Skin of body (tissue), 3 donors: ENCODE measurements at places on chromosomes 12 and 14. TPM values are rescaled to one million over a fixed set of nuclear protein-coding genes. Genes with fewer than 3 reads are reported as not detected.
A peak's percentile ranks its signal among the peaks of the same experiment; 100 is the strongest.

ACOT4 gene
- 1.2 TPM for total RNA-seq

LRRC10 gene
- total RNA-seq = 0.10 TPM

RASSF3 gene
- 14.4 TPM for total RNA-seq

KLRD1 gene
- total RNA-seq = 0.79 TPM

CSRP2 gene
- 13.3 TPM for total RNA-seq

ADAM21 gene
- total RNA-seq = 0.10 TPM

SERPINA6 gene
- total RNA-seq = not detected

- DNase-seq = no peak
Measured at GRCh38 chr14:77507762-77508161, 9.1 kb upstream of the ISM2 start.

- no peak for DNase-seq
Measured at GRCh38 chr14:53020193-53020932, 69.5 kb upstream of the FERMT2 start.

GRCh38 chr14:22370084-22370847 is 218.8 kb downstream of the DAD1 start:
- DNase-seq = no peak

- DNase-seq = no peak
Measured at GRCh38 chr12:127687181-127687580, 579.8 kb upstream of the TMEM132C start.

DNA sequence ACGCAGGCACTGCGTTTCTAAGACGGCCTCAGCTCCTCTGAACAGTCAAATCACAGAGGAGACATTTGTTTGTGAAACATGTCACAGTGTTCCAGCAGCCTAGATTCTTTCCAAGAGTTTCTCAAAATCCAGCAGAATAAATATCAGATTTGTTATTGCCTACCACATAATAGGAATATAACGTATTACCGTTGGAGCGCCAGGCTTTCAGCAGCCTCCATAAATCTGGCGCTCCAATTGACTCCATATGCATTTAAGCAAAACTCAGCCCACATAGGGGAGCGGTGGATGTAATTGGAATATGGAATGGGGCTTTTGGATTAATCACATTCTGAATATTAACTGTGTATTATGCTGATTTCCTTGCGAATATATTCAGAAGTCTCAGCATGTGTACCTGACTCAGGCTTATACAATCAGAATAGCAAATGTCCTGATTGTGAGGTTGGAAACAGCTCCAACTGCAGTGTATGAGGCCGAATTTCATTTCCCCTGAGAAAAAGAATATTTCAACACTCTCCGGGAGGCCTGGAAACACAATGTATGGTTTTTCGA is 174.0 kb downstream of the ASCL4 start:
- DNase-seq = peak; percentile 98

DNA sequence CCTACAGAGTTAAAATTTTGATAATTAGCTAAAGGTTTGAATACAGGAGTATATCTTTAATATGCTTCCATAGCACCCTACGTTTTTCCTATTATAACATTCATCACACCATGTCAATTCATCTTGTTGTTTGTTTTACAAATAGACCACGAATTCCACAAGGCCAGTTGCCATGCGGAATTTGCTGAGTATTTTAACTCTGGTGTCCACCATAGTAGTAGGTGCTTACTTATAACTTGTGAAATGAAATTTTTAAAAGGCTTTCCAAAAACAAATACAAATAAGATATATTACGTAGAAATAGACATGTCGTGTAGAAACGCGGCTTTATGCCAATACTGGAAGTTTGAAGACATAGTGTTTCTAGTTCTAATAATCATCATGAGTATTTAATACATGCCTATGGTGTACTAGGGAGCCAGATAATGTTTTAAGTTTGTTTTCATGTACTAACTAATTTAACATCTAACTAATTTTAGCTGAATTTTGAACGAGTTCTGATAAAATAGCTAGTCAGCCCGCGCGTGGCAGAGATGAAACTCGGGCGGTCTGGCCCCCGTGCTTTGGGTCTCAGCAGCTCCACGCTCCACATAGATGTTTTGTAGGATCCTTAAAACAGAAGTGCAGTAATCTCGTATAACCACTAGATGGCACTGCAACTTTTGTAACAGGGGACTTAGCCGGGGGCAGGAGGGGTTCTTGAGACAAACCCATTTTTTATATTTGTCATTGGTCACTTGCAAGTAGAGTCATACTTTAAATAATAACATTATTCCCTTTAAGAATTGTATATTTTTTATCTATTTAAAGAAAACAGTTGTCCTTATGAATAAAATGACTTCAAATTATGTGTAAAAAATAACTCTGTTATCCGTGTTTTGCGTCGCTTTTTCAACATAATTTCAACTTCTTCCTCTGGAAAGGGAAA is 10.2 kb downstream of the CD69 start:
- peak; percentile 51 for DNase-seq

DNA sequence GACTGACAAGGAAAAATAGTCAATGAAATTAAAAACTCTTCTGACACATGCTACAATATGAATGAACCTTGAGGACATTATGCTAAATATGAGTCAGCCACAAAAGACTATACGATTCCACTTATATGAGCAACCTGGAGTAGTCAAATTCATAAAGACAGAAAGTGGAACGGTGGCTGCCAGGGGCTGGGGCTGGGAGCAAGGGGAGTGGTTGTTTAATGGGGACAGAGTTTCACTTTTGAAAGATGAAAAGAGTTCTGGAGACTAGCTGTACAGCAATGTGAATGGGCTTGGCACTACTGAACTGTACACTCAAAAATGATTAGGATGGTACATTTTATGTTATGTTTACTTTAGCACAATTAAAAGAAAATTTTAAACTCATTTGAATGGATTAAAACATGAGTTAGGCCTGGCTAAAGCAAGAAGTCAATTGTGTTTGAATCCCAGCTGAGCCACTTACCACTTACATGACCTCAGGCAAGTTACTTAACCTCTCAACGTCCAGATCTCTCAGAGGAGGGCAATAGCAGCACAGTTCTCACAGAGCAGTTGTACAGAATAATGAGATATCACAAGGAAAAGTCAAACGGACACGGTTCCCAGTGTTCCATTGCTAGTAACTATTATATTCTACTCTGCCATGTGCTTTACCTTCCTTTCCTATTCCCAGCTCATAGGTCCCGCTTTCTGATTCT is 102.5 kb downstream of the SPTSSA start:
- DNase-seq = no peak

DNA sequence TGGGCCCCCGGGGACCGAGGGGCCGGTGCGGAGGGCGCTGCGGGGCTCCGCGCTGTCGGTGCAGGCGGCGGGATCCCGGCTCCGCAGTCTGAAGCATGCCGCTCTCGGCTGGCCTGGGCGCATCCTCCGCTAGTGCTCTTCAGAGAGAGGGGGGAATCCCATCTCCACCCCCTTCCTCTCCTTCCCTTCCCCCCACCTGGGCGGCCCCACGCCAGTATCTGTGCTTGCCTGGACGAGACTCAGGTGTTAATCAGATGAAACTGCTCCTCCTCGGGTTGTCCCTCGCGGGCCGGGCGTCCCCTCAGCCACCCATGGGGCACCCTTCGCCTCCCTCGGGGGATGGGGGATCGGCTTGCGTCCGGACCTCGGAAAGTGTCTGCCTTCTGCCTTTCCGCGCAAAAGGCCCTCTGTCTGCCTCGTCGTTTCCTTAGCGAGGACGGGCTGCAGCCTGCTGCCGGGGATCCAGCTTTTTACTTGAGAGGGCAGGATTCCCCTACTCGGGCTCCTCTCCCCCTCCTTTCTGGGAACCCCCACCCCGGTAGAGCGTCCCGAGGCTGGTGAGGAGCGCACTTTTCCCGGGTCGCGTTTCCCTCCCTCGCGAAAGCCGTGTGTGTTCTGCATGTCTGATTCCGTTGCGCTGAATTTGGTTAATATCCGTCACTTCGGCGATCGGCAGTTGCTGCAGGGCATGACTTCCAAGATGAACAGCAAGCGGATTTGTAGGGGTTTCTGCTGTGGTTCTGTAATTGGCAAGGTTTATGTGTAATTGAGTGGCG is 1.1 kb downstream of the GPHN start:
- DNase-seq = peak; percentile 42

DNA sequence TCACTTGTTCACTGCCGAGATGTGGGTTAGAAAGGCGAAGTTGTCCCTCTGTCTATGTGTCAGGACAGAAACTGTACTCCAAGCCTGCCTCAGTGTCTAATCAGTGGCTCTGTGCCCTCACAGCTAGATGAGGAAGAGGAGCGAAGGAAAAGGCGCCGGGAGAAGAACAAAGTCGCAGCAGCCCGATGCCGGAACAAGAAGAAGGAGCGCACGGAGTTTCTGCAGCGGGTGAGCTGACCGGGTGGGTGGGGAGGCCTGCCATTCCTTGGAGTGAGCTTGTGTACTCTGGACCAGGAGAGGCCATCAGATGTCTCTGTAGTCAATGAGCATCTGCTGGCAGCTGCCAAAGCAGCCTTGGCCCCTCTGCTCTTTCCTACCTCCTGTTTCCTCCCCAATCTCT is 33.5 kb downstream of the JDP2 start:
- no peak for DNase-seq

DNA sequence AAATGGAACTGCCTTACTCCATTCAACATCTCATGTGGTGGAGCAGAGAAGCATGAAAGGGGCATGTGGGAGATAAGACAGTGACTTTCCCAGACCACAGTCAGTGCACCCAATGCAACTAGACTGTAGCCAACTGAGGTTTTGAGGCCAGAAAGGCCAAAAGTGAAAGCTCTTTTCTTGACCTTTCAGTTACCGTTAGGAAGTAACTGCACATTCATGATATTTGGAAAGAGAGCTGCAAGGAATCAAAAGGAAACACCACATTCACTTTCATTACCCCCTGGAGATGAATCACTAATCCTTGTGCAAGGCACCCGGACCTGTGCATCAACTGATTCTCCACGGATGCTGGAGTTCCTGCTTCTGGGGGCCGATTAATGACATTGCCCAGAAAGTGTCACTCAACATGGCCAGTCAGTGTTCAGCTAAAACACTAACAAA is 72.9 kb upstream of the ELK3 start:
- no peak for DNase-seq

DNA sequence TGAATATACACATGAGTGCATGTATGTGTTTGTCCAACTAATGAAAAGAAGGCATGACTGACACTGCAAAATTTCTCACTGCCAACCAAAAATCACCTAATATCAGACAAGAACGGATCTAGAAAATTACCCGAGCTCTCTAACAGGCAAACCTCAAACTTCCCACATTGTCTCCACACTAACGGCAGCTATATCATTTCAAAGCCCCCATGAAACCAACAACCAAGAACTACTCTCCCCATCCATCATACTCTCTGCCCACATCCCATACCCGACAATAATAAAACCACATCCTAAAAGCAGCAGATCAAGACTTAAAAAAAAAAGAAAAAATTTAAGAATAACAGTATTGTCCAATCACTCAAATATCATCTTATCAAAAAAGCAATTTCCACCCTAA is 227.1 kb downstream of the CEP128 start:
- no peak for DNase-seq

DNA sequence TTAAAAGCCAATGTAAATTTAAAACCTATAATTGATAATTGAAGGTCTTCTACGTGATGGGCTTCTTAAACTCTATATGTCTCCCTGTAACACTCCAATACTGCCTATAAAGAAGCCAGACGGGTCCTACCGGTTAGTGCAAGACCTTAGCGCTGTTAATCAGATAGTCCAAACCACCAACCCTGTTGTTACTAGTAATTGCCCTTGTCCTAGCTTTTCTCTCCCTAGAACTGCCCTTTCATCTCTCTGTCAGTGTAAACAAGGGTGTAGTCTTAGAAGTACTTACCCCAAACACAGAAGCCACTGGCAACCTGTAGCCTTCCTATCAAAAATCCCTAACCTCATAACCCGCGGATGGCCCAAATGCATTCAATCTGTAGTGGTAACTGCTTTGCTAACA is 243.0 kb upstream of the DIO3 start:
- no peak for DNase-seq

GRCh38 chr14:69580009-69580577 is 5.4 kb upstream of the CCDC177 start:
- no peak for DNase-seq

DNA sequence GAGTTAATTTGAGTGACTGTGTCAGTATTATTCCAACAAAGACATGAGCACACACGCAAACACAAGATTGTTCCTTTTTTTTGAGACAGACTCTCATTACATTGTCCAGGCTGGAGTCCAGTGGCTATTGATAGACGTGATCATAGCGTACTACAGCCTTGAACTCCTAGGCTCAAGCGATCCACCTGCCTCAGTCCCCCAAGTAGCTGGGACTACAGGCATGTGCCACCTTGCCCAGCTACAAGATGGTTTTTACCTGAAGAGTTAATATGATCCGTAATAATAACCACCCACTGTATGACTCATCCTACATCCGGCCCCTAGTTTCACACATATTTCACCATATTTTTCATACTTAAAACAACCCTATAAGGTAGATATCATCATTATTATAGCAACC is 26.8 kb downstream of the BCAT1 start:
- DNase-seq = no peak

DNA sequence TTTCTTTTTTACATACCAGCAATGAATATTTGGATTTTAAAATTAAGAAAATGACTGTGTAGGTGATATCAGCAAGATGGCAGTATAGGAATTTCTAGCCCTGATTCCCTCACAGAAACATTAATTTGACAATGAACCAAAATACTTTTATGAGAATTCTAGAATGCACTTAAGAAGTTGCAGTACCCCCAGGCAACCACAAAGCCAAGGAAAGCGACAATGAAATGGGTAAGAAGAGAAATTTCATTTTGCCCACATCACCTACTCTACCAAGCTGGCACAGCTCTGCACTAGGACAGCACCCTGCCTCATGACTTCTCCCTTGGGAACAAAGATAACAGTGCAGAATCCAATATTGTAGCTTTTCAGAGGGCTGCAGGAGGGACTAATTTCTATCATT is 6.6 kb downstream of the OR9K2 start:
- no peak for DNase-seq
